ENCODE measurements at places on chromosomes 6 and 20.

DNA sequence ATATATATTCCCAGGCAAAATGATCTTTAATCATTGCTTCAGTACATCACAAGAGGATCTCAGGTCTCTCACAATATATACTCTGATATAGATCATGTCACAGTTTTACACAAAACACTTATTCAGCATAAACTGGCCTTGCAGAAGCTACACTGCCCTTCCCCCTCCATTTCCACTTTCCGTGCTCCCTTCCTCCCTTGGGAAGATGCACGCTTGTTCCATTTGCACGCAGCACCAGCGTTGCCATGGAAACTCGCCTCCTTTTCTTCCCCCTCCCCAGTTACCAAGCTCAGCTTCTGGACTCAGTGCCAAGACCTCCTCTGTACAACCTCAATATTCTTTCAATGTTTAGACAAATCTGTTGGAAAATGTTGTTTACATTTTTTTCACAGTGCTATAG lies 154.6 kb downstream of the RFPL4B start:
- no peak for DNase-seq

DNA sequence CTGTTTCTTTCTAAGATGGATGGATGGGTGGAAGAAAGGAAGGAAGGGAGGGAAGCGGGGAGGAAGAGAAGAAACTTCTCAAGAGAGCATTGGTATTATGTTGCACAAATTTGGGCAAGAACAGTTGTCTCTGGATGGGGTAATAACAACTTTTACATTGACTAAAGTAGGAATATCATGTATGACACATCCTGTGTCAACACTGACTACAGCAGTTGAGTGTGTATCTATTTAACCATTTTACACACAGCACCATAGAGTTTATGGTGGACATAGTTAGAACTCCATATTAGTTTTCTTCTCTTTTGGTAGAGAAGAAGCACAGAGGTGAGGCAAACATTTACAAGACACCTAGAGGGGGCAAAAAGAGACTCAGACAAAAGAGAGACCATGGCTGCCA lies 44.2 kb upstream of the RNF146 start:
- DNase-seq = no peak

DNA sequence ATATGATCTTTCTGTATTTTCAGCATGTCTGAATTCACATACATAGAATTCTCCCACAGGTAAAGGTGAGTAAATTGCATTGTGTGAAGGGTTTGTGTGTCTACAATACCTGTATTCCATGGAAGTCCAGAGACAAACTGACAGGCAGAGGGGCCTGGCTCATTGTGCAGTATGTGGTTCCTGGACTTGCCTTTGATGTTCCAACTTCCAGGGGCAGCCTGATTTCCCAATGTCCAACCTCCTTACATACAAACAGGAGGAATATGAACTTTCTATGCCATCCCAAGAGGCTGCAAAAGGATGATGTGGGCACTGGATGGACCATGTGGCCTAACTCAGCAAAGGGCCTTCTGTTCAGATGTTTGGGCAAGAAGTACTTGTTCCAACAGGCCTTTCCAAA lies 58.5 kb downstream of the LYRM4 start:
- no peak for DNase-seq

DNA sequence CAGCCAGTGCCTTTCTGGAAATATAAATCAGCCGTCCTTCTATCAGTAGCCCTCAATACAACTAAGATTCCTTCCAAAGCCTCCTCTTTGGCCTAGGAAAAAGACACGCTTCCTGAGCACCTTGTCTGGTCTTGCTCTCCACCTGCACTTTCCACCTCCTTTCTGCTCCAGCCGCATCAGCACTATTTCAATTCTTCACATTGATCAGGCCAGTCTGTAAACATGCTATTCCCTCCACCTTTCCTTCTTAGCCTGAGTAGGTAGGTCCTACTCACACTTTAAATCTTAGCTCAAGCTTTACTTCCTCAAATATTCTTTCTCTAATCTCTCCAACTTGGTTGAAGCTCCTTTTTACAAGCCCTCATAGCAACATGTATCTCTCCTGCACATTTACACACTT lies 11.4 kb downstream of the RANBP9 start:
- no peak for DNase-seq

DNA sequence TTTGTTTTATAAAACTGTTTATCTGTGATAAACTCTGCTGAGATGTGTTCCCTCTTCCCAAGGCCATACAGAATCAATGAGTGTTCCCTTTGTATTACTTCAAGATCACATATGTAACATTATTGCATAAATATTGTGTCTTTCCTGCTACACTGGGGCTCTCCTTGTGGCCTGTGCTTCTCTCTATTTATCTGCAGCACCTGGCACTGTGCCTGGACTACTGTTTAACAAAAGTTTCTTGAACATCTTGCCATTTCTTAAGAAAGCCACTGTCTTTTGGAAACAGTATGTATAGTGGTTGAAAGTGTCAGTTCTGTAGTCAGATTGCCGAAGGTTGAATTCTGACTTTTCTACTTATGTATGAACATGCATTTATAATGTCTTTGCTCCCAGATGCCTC lies 169.0 kb upstream of the SCGN start:
- no peak for DNase-seq

- DNase-seq = no peak
Observed at GRCh38 chr20:11891077-11891775, 26.5 kb upstream of the BTBD3 start.

DNA sequence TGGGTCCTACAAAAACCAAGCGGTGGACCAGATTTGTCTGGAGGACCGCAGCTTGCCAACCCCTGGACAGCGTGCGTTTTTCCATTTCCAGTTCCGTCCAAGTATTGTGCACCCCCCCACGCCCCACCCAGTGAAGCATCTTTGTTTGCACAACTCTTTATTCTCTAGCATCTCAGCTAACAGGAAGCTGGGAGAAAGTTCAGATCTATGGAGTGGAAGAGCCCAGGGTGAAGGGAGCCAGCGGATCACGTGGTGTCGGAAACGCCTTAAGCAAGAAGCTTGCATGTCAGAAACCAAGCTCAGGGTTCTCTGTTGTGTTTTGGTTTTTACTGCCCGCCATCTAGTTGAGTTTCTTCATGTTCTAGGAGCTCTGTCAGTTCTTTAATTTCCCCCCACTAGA lies 29.9 kb downstream of the ARID1B start:
- no peak for DNase-seq

All from GM04504 (cell line).